ENCODE measurements at places on chromosomes 5 and 9.

GRCh38 chr9:78707080-78707479 is 410.2 kb downstream of the PSAT1 start:
- DNase-seq: no peak

DNA sequence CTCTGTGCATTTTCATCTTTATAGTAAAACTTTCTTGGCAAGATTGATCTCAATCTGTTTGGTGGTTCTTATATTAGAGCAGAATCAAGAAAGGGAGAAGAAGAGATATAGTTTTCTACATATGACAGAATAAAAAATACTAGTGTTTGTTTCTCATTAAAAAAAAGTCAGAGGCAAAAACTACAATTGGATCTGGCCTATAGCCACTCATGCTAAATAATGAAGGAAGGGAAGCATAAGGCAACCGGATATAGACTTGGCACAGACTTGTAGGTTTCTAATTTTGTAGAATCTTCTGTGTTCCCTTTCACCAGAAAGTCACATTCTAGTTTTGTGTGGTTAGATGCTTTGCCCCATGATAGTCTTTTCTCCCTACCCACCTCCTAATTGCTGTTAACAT is 306.2 kb downstream of the PIK3R1 start:
- DNase-seq: no peak

- DNase-seq: no peak
Observed at GRCh38 chr5:53994148-53994547, 316.2 kb downstream of the ARL15 start.

- no peak for DNase-seq
Observed at GRCh38 chr5:119275601-119276173, 80.1 kb upstream of the TNFAIP8 start.

- no peak for DNase-seq
Observed at GRCh38 chr5:179296150-179296821, 49.0 kb downstream of the ADAMTS2 start.

GRCh38 chr5:87777877-87778276 is 365.1 kb upstream of the CCNH start:
- no peak for DNase-seq

DNA sequence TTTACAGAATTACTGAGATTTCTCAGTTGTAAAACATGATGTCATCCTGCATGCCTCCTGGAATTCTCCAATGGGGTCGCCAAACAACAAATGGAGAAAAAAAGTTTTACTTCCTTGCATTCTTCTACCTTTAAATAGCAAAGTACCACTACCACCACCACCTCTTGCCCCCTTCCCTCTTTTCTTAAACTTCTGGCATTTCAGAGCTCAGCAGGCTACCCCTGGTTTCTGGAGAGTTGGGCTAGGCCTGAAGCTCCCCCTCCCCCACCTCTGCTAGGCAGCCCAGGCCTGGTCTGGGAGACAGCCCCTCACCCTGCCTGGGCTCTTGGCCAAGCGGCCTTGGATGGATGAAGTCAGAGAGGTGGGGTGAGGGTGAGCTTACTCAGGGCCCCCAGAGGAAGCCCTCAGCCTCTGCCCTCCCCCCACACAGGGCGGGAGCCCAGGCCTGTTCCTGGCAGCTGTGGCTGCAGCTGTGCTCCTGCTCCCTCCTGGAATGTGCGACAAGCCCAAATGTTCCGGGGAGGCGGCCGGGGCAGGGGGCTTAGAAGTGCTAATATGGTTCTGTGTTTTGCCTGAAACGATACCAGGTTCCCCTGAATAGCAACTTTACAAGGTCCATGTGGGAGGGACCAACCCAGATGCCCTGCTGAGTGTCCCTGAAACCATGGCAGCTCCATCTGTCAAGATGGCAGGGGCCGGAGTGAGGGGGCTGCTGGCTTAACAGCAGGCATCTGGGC is 6.0 kb upstream of the CCIN start:
- no peak for DNase-seq

DNA sequence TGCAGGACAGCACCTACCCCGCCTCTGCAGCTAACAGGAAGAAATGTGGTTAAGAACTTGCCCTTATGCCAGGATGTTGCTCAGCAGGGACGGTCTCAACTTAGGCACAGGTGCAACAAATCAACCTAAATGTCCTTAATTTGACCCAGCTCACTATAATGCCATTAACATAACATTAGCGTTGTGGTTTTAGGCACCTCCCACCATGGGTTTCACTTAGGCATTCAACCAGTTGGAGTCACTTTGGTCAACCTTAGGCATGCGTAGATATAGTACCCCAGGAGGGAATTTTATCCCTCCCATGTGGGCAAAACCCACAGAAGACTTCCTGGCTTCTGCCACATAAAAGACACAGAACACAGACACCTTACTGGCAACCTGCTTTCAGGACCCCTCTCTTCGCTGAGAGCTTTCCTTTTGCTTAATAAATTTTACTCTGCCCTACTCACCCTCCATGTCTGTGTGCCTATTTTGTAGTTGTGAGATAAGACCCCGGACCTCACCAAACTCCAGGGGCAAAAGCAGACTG is 8.7 kb upstream of the ERAP1 start:
- no peak for DNase-seq

GRCh38 chr5:65699338-65699737 is 22.6 kb downstream of the SGTB start:
- no peak for DNase-seq

GRCh38 chr9:113690055-113690740 is 185.9 kb upstream of the ZNF618 start:
- DNase-seq: no peak

GRCh38 chr5:61416010-61416409 is 84.0 kb downstream of the ZSWIM6 start:
- DNase-seq: no peak

GRCh38 chr5:57725658-57726504 is 243.3 kb upstream of the ACTBL2 start:
- DNase-seq: no peak

DNA sequence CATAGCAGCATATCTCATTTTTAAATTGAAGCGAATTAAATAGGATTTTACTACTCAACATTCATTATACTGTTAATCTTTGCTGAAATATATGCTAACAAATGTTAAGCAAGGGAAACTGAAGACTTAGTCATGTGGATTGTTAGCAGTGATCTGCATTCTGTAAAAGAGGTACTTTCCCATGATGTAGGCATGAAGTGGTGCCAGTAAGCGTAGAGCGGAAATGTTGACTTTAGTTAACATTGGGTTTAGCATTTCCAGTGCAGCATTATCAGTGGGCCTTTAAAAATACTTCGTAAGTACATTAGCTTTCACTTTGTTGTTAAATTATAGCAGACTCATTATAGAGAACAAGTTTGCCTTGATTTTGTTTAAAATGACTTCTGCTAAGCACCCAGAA is 130.3 kb downstream of the CDC42SE2 start:
- no peak for DNase-seq

GRCh38 chr5:82858151-82859025 is 218.8 kb downstream of the TMEM167A start:
- no peak for DNase-seq

DNA sequence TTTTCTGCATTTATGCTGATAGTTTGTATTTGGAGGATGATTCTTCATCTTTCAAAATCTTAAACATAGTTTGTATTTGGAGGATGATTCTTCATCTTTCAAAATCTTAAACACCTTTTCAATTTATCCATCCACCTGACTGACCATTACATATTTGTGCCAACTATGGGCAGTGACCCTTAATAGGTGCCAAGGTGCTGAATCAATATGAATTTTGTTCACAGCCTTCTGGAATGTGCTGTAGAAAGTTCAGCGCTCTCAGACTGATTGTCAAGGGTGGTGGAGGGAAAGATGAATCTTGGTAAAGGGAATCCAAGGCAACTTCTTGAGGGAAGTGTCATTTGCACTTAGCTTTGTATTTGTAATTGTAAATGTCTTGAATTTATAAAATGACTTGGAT is 18.1 kb downstream of the ZNF618 start:
- no peak for DNase-seq

DNA sequence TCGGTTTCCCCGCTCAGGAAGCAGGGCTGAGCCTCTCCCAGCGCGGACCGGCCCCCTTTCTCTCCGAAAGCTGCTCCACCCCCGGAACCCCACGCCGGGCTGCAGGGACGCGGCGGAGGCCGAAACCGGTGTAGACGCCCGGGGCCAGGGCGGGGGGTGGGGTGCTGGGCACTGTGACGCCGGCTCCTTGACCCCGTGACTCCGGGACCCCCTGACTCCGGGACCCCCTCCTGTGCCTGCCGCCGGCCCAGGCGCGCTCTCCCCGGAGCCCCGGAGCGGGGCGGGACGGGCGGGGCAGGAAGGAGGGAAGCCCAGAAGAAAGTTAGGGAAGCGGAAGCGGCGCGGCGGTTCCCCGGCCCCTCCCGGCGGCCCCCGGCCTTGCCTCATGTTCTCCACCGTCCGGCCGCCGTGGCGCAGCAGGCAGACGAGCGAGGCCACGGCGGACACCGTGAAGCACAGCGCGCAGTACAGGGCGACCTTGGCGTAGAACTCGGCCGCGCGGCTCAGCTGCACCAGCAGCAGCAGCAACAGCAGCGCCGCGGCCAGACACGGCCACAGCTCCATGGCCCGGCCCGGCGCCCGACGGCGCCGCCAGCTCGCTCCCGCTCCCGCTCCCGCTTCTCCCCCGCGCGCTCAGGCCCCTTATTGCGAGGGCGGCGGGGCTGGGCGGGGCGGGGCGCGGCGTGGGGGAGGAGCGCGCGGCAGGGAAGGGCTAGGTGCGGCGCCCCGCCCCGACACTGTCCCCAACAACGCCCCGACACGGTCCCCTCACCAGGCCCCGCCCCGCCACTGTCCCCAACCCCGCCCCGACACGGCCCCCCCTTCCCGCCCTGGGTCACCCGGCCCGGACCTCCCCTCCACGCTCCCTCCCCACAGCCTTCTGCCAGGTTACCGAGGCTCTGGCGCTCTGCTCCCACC is at the start of gene AGPAT2:
TSS of gene AGPAT2 (minus strand) at position 664 of the 918 bp plus-strand sequence. CDS start at position 564, 100 bp downstream.
- peak; percentile 57 for DNase-seq

DNA sequence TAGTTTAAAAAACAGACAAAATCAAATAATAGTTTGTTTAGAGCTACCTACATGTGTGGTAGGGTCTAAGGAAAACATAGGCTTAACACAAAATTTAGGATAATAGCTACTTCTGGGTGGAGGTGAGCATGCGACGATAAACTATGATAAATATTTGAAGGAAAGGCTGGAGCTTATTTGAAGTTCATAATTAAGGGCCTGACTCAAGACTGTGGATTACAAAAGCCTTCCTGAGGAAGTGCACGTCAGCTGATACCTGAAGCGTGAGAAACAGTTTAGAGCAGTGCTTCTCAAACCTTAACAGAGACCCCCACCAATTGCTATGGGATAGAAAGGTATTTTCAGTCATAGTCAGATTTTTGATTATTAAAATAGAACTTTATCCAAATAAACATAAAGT is 20.4 kb upstream of the UBLCP1 start:
- no peak for DNase-seq

Measured in NCI-H510A (cell line).